ENCODE measurements at places on chromosomes 7 and 10. TPM values are rescaled to one million over a fixed set of nuclear protein-coding genes. Genes with fewer than 3 reads are reported as not detected.

CALML3 gene
- 50.6 TPM for total RNA-seq

EVX1 gene
- 2.5 TPM for total RNA-seq

GRCh38 chr7:142894985-142895593 is 9.5 kb upstream of the TRPV6 start:
- no peak for DNase-seq

- no peak for DNase-seq
These were observed 207.0 kb upstream of the CXCL12 start for GRCh38 chr10:44591911-44592310.

All from vagina (tissue), 2 donors.